Brain microvascular endothelial cell (primary cell): ENCODE measurements at places on chromosomes 6 and 20.
A peak's percentile ranks its signal among the peaks of the same experiment; 100 is the strongest.

DNA sequence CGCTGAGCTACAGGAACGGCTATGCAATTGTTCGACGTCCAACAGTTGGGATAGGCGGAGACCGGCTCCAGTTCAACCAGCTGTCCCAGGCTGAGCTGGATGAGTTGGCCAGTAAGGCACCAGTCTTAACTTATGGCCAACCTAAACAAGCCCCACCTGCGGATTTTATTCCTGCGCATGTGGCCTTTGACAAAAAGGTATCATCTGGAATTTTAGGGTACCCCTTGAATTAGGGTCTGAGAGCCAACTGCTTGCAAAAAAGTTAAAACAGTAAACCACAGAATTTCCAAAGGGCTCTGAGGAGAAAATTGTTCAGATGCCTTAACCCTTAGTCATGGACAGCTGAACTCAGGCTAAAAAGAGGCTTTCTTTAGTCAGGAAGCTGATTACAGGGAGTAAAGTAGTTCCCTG is 3.8 kb downstream of the EFHC1 start:
- DNase-seq, result peak; percentile 89

DNA sequence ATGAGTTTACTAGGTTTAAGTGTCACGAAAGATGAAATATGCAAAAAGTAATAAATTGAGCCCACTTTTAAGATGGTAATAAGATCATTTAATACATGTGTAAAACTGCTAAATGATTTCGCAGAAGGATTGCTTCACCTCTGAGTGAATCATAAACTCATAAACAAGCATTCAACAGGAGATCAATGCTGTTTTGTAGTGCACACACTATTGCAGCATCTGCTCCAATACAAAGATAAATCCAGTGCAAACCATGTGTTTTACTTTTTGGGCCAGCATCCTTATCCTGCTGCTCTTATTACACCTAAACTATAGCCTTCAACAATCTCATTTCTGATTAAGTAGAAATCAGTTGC is 400.1 kb downstream of the NKAIN2 start:
- no peak for DNase-seq

GRCh38 chr20:34365765-34366213 is 2.7 kb downstream of the ITCH start:
- DNase-seq, result no peak

- no peak for DNase-seq
Observed at GRCh38 chr6:163019926-163020325, 292.2 kb downstream of the PACRG start.

DNA sequence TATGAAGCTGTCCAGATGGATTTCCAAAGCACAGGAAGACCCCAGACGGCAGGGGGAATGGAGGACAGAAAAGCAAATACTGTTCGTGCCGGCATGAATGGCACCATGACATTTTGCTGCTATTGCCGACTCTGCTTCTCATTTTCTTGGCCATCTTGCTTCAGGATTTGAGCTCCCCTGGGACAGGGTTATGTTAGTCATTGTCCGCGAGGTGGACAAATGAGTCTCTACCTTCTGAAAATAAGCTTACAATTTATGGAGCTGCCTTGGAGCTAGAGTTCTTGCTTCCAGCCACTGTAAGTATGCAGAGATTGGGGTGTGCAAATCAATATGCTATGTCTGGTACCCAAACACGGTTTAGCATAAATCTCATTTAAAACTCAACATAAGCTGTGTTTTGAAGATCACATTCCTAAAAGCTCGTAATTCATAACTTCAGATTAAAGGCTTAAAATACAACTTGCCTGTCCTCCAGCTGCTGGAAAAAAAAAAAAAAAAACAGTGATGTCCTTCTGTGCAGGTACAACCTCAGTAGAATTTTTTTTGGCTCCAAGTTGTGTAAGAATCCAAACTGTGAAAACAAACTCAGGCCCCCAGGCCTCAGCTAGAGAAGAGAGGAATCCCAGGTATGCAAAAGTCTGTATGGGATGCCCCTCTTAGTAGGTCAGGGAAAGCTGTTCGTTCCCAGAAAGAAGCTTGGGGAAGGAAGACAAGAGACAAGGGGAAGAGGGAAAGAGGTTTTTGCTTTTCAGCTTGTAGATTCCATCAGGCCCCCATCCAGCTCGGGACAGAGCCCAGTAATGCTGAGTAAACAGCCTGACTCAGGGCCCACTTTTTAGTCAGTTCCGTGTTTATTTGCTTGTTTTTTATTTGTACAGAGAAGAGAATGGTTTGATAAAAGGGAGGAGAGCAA is 184.2 kb upstream of the FOXA2 start:
- DNase-seq, result no peak

DNA sequence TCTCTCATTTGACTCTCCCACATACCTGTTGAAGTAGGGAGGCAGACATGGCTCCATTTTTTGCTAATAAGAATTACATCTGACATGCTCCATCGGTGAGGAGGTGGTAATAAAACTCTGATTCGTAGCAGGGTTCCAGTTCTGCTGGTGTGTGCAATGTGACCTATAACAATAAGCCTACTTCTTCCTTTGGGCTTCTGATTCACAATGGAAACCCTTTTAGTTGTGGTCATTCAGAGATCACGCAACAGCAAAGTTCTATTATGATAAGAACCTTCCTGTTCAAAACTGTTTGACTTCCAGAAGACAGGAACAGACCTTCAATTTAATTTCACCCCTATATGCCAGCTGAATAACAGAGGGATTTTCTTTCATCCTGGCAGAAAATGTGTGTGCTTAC is 31.4 kb upstream of the GSTA4 start:
- DNase-seq, result no peak

DNA sequence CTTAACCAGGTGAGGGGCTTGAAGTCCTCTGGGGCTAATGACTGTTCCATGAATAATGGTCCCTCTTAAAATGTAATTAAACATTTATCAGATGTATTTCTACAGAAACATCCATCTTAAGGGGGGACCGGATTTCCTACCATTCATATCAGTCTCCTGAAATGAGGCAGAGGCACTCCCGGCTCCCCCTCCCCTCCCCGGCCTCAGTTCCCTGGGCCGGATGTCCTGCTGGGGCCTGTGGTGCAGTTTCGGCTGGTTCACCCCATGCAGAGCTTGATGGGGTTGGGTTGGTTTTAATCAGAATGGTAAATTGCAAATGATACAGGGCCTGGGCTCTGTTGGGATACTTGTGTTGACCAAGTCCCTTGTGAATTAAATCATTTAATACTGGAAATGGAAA is 349.4 kb downstream of the PREX1 start:
- DNase-seq, result no peak

- DNase-seq, result no peak
Observed at GRCh38 chr6:43428112-43428570, 800 bp downstream of the ABCC10 start.

DNA sequence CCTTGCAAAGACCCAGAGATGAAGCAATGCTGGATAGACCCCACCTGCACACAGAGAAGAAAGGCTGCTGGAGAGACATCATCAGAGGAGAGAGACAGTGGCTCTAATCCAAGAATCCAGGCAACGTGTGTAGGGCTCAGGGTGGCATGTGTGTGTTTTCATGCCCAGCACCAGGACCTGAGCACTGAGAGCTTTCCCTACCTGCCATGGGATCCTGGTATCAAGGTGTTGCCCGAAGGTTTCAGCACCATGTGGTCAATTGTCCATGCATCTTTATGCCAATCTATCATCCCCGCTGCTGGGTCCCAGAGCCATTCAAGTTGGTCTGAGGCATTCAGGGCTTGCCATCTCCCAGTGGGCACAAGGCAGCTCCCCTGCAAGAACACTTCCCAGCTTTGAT is 7.5 kb upstream of the CD93 start:
- DNase-seq, result no peak

- no peak for DNase-seq
Observed at GRCh38 chr6:296151-297122, 4.2 kb downstream of the DUSP22 start.

DNA sequence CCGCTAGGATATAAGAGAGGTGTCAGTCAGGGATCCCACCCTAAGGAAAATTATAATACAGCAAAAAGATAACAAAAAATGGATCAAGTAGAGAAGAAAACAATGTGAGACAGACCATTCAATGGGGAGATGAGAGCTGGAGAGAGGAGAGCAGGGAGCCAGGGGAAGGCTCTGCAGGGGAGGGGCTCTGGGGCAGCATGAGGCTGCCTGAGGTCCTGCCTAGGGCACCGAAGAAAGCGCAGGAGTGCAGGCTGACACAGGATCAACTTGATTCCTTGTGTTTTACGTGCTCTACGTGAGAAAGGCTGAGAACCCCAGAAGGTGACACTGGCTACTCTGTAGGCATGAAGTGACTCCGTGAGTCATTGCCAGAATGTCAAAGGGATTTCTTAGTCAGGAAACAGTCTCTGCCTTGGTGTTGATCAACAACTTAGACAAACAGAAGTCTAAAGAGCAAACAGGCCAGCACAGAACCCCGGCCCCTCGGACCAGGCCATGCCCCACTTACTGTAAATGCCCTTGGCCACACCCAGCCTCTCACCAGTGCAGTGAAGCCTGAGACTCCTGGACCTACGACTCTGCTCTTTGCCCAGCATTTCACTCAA is 290.1 kb upstream of the PRDM1 start:
- DNase-seq, result no peak

GRCh38 chr6:7324520-7324919 is 11.5 kb upstream of the SSR1 start:
- DNase-seq, result no peak

GRCh38 chr20:57882451-57883161 is 172.8 kb upstream of the PMEPA1 start:
- no peak for DNase-seq

GRCh38 chr6:38350942-38351341 is 288.8 kb downstream of the BTBD9 start:
- peak; percentile 25 for DNase-seq

- DNase-seq, result no peak
Observed at GRCh38 chr6:35473075-35473849, 5.1 kb downstream of the RPL10A start.

DNA sequence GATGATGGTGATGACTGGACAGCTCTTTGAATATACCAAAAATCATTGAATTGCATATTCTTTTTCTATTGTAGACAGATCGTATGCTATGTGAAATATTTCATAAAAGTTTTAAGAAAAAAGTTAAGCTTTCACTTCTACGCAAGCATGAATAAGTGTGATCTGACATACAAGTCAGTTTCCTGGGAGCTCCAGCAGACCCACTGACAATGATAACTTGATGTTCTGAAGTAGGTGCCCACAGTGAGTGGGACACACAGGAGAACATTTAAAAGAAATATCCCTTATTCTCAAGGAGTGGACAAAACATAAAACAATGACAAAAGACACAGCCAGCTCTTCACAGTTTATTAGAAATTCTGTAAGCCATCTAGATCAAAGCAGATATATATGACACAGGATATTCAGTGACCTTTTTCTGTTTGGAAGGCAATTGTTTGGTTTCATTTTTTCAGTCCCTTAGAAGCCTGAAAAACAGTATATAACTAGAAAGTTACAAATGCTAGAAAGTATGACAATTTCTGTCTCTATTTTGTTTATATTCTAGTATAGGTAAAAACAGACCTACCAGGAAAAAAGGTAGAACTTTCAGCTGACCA is 101.4 kb downstream of the IRF4 start:
- DNase-seq, result no peak

GRCh38 chr6:110703010-110703905 is 112.0 kb downstream of the CDK19 start:
- DNase-seq, result no peak

- DNase-seq, result no peak
Observed at GRCh38 chr6:157603314-157603940, 219.6 kb upstream of the SNX9 start.

- DNase-seq, result no peak
Observed at GRCh38 chr20:46770330-46771194, 61.1 kb downstream of the SLC2A10 start.

DNA sequence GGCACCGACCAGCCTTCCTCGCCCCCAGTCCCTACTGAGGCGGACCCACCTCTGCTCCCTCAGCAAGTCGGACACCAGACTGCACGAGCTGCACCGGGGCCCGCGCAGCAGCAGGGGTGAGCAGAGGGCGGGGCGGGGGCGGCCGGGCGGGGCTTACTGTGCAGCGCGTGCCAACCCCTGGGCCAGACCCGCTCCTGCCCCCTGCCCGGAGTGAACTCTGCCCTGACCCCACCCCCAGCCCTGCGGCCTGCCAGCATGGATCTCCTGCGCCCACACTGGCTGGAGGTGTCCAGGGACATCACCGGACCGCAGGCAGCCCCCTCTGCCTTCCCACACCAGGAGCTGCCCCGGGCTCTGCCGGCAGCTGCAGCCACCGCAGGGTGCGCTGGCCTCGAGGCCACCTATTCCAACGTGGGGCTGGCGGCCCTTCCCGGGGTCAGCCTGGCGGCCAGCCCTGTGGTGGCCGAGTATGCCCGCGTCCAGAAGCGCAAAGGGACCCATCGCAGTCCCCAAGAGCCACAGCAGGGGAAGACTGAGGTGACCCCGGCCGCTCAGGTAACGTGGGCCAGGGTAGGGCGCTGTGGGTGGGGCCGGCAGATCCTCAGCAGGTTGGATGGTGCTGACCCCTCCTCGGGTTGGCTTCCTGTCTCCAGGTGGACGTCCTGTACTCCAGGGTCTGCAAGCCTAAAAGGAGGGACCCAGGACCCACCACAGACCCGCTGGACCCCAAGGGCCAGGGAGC is 1.5 kb upstream of the SLC2A4RG start:
- no peak for DNase-seq

GRCh38 chr20:4560667-4561066 is 161.0 kb upstream of the PRND start:
- no peak for DNase-seq

- peak; percentile 59 for DNase-seq
Observed at GRCh38 chr6:116386581-116387299, 16.0 kb downstream of the DSE start.

- no peak for DNase-seq
Observed at GRCh38 chr6:12163744-12164507, 126.2 kb upstream of the EDN1 start.

GRCh38 chr6:34412016-34412415 is 13.9 kb downstream of the RPS10 start:
- DNase-seq, result no peak

GRCh38 chr20:45230631-45231030 is 9.5 kb downstream of the SEMG2 start:
- DNase-seq, result no peak

- no peak for DNase-seq
Observed at GRCh38 chr20:4683261-4683660, 38.4 kb upstream of the PRND start.

DNA sequence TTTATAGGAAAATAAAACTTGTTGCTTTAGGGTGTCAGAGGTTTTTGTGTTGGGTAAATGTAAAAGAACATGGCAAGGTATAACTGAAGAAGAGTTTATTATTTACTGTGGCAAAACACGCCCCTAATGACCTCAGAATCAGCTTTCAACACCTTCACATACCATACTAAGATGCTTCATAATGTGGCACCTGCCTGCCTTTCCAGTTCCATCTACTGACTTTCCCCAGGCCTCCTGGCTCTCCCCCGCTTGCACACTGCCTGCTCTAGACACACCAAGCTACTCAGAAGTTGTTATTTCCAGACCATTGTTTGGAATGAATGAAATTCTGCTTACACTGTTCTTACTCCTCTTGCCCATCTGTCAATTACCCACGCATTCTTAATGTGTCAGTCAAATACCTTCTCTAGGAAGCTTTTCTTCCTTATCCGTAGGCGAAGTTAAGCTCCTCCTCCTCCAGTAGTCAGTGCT is 1.8 kb downstream of the TIAM2 start:
- DNase-seq, result no peak
